ENCODE measurements at places on chromosomes 6 and 20. TPM values are rescaled to one million over a fixed set of nuclear protein-coding genes. Genes with fewer than 3 reads are reported as not detected.

DNA sequence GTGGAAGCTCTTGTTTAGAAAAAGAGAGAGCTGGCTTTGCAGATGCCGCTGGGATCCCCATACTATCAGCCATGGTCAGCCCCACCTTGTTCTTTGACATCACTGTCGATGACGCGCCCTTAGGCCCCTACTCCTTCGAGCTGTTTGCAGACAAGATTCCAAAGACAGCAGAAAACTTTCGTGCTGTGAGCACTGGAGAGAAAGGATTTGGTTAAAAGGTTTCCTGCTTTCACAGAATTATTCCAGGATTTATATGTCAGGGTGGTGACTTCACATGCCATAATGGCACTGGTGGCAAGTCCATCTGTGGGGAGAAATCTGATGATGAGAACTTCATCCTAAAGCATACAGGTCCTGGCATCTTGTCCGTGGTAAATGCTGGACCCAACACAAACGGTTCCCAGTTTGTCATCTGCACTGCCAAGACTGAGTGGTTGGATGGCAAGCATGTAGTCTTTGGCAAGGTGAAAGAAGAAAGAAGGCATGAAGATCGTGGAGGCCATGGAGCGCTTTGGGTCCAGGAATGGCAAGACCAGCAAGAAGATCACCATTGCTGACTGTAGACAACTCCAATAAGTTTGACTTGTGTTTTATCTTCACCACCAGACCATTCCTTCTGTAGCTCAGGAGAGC lies 2.4 kb upstream of the BLCAP start:
- DNase-seq: no peak

DNA sequence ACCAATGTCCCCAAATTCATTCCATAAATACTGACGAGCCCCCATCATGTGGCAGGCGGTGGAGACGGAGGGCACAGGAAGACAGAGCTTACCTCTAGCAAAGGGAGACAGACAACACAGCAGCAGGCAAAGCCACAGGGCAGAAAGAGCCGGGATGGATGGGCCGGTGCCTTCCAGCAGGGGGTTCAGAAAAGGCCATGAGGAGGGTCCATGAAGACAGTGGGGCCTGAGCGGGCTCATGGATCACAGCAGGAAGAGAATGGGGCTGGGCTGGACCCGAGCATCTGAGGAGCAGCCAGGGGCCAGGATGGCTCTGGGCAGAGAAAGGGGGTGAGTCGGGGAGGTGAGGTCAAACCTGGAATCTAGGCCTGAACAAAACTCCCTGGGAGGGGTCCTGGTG lies 42.0 kb downstream of the PREX1 start:
- no peak for DNase-seq

GRCh38 chr6:159654483-159655098 lies 38.5 kb downstream of the SOD2 start:
- peak; percentile 78 for DNase-seq

- DNase-seq: no peak
Observed at GRCh38 chr6:167109651-167110050, 13.2 kb upstream of the CCR6 start.

GRCh38 chr20:54680872-54681619 lies 205.7 kb downstream of the DOK5 start:
- DNase-seq: peak; percentile 68

- no peak for DNase-seq
Observed at GRCh38 chr6:158938811-158939254, 61.2 kb downstream of the RSPH3 start.

- no peak for DNase-seq
Observed at GRCh38 chr20:20184706-20185105, 132.4 kb downstream of the CFAP61 start.

- DNase-seq: no peak
Observed at GRCh38 chr6:38215225-38215624, 395.7 kb downstream of the ZFAND3 start.

DNA sequence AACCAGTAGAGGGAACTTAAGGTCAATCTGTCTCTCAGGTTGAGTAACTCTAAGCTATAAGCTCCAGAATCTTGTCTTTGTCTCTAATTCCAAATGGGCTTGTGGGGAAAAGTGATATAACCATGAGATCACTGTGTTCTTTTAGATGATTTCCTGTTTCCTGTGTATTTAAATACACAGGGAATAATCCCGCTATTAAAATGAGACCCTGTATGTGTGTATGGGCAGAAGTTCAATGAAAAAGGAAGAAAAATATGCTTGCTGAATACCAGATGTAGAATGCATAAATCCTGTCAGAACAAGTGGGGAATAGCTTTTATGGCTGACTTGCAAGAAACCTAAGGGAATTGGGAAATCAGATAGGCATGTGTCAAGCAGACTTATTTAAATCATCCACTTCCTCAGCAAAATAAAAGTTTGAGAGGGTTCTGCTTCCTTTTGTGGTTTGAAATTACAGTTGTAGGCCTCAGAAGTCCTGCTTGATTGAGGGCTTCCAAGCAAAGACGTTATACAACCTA lies 164.7 kb upstream of the PDE7B start:
- DNase-seq: peak; percentile 82

DNA sequence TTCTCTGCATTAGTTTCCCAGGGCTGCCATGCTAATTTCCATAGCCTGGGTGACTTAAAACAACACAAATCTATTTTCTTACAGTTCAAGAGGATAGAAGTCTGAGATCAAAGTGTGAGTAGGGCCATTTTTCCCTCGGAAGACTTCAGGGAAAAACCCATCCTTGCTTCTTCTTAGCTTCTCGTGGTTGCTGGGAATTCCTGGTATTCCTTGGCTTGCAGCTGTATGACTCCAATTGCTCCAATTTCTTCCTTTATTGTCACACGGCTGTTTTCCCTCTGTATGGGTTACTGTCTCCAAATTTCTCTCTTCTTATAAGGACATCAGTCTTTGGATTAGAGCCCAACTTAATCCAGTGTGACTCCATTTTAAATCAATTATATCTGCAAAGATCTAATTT lies 128.4 kb upstream of the JAG1 start:
- no peak for DNase-seq

- DNase-seq: no peak
Observed at GRCh38 chr20:14649662-14650061, 312.2 kb upstream of the FLRT3 start.

DNA sequence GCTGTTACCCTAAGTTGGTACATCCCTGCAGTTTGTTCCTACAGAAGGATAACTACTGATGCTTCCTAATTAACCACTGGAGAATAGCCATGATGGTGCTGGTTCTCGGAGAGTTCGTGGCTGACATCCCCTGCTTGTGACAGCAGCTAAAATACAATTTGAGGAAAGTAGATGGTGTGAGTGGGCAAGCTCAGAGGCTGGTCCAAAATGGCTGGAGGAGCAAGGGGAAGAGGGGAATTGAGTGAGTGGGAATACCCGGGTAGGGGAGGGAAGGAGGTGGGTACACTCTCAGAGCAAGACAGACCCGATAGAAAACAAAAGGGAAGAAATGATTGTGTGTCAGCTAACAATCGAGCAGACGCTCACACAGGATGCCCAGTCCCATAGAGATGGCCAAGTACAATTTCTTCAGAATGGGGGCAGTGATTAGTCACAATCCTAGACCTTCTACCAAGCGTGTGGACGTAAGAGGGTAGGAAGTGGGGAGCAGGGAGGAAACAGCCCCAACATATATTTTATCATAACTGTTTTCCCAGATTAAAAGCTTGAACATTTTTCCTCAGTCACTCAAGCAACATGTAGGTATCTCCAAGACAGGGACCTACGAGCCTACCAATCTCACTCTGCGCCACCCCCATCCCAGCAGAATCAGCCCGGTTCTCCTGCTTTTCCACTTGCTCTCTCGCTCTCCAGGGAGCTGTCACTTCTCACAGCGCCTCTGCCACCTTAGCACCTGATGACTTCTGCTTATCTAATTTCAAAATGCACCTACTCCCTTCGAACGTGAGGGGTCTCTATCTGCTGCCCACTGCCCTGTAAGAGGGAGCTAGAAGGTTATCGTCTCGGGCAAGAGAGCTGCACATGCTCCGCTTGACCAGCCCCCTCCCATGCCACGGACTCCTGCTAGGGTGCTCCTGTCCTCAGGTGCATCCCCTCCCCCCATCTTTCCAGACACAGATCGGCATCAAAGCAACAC lies 26.2 kb downstream of the RIPOR2 start:
- no peak for DNase-seq

DNA sequence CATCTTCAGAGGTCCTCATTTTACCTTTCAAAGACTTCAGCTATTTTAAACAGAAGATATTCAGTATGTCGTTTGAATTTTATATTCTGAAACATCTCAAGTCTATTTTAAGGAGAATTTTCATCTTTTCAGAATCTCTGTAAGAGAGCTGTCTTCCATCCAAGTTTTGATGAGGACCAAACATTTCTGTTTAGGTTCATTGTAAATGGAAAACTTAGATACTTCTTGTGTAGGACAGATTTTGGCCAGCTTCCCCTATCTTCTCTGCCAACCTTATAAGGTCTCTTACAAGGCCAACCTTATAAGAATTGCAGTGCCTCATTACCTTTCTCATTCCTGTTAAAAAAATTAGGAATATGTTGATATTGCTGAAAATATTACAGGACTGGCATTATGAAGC lies 88.1 kb downstream of the AKAP7 start:
- DNase-seq: no peak

GRCh38 chr6:4510317-4510716 lies 265.9 kb upstream of the CDYL start:
- DNase-seq: no peak

ROS1 gene
- 0.24 TPM for polyA plus RNA-seq

DNA sequence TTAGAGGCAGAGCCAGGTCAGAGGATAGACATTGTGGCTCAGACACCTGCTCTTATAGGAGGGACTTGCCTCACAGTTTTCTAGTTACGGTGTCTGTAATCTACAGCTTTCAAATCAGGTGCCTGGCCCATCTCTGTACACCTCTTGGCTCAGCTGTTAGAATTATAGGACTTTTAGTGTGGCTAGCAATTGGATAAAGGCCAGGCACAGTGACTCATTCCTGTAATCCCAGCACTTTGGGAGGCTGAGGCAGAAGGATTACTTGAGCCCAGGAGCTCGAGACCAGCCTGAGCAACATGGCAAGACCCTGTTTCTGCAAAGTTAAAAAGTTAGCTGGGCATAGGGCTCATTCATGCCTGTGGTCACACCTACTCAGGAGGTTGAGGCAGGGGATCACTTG lies 20.0 kb downstream of the BRPF3 start:
- DNase-seq: no peak

GCM1 gene
- polyA plus RNA-seq: not detected

DNA sequence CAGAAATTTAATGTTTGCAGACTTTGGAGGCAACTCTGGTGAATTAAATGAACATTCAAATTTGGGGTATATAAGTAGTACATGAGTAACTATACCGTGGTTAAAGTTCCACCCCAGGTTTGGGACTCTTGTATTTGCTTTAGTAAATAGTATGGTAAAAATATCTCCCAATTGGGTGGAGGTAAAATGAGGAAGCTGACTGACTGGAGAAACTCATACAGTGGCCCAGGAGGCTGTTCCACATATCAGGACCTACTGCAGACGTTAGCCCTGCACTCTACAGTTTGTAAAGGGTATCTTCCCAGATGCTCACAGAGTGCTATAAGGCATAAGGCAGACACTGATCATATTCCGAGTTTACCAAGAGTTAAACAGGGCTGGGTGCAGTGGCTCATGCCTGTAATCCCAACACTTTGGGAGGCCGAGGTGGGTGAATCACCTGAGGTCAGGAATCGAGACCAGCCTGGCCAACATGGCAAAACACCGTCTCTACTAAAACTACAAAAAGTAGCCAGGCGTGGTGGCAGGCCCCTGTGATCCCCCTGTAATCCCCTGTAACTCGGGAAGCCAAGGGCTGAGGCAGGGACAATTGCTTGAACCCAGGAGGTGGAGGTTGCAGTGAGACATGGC lies 53.7 kb downstream of the CPXM1 start:
- no peak for DNase-seq

DNA sequence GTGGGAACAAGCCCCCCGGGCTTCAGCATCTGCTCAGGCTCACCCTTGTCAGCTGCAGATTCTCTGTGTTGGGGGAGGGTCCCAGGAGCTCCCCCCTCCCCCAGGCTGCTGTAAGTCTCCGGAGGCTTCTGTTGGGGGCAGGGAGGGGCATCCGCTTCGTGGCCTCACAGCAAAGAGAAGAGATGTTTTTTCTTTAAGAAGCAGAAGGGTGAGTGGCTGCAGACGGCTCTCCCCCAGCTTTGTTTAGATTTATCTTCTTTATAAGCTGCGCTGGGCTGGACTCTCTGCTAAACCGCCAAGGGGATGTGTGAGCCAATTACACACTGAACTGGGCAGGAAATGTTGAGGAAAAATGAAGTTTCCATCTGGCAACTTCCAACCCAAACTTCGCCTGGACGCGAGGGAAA lies 48.7 kb upstream of the GATA5 start:
- peak; percentile 70 for DNase-seq

HDAC2 gene
- polyA plus RNA-seq: 137 TPM

PAK1IP1 gene
- 22.3 TPM for polyA plus RNA-seq

SLC17A1 gene
- polyA plus RNA-seq: 0.52 TPM

GRCh38 chr20:1660246-1660645 lies 2.7 kb upstream of the SIRPG start:
- DNase-seq: no peak

GRCh38 chr6:25136854-25137253 lies 142.3 kb upstream of the CARMIL1 start:
- peak; percentile 36 for DNase-seq

LSM14B gene
- 57.4 TPM for polyA plus RNA-seq

DNA sequence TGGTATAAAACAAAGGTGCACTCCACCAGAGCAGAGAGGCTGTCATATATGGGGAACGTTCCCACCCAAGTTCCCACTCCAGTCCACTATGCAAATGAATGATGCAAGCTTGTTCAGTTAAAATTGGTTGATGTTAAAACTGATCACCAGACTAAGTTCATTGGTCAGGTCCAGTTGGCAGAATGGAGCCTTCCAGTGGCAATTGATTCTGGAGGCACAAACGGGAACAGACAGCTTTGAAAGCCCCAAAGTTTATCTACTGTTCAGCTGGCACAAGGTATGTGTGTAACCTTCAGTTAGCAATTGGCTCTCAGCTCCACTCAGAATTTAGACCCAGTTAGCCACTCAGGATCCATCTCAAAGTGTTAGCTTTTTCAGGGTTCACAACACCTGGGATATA lies 119.4 kb upstream of the CEP85L start:
- no peak for DNase-seq

DNA sequence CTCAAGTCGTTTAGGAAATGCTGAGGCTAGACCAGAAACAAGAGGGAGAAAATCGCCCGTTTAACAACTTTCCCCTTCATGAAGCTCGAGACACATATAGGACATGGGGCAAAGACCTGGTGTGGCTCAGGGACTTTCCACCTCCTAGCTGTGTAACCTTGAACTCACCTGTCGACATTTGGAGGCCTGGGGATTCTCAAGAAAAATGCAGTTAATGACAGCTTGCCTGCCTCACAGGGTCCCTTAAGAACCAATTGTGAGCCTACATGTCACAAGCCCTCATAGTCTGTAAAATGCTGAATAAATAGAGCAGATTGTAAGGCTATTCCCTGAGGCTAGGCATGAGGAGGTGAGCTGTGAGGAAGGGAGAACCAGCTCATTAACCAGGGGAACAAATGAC lies 35.1 kb downstream of the MGME1 start:
- DNase-seq: no peak

DNA sequence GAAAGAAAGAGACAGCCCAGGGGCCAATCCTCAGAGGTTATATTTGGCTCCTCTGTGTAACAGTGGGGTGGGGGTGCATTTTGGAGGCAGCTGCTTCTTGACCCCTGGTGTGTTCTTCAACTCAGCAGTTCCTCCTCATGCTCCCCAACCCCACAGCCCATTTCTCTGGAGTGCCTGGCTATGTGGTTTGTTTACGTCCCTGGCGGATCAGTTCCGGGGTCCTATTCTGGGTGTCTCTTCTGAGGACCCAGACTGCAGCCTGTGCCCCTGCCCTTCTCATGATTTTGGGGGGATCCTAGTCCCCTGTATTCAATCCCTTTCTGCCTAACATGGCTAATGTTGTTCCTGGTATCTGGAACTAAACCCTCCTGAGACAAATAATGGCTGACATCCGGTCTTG lies 70.5 kb upstream of the SULF2 start:
- DNase-seq: no peak

Measured in muscle of arm (tissue), 14 donors.